Thoracic aorta (tissue), 2 donors: ENCODE measurements at places on chromosomes 11 and 22.

- DNase-seq: no peak
Observed at GRCh38 chr11:32266601-32267000, 168.7 kb downstream of the WT1 start.

DNA sequence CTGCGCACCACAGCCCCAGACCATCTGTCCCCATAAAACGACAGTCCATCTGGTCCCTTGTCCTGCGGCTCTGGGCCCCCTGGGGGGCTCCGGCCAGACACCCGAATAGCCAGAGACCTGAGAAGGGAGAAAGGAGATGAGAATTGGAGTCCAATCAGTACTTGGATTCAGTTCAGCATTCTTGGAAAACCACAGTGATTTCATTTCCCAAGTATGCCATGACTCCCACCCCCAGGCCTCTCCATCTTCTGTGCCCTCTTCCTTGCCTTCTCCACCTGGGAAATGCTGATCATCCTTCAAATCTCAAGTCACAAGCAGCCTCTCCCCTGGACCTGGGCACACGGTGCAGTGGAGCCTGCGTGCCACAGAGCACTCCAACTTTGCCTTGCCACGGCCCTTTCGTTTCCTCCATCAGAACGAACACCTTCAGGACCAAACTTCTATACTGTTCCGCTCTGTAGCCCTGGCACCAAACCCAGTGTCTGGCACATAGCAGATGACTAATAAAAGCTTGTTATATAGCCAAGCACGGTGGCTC is 10.9 kb upstream of the MFNG start:
- DNase-seq: no peak

DNA sequence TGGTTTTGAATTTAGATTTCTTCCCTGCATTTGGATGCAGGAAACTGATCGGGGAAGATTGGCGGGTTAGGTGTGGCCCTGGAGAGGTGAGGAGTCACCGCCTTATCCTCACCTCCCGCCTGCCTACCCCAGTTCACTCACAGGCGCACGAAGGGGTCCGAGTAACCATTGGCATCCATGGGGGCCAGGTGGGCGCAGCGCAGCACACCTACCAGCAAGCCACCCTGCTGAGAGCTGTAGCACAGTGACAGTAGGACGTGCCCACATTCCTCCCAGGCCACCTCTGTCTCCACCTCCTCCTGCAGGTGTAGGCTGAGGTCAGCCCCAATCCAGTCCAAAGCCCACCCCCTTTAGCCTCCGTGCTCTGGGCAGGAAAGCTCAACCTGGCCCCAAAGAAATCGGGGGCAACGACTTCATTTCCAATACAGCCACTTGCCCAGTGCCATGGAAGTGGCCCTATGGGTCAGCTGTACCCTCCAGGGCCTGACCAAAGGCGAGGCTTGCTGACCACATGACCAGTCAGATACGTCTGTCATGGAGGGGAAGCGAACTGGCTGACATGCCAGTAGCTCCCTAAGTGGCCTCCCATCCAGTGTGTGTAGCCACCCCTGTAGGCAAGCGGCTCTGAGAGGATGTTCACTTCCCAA is 6.7 kb downstream of the NDUFV1 start:
- no peak for DNase-seq

GRCh38 chr11:59560290-59560701 is 49.0 kb downstream of the OR4D9 start:
- no peak for DNase-seq
